ENCODE measurements at places on chromosomes 2 and 18. TPM values are rescaled to one million over a fixed set of nuclear protein-coding genes. Genes with fewer than 3 reads are reported as not detected.

The OTOS gene
- polyA plus RNA-seq = not detected

The TSN gene
- polyA plus RNA-seq = 57.3 TPM

The EPB41L3 gene
- polyA plus RNA-seq = 316 TPM

The GAL3ST2 gene
- not detected for polyA plus RNA-seq

The DIPK1C gene
- not detected for polyA plus RNA-seq

The HTR2B gene
- 0.41 TPM for polyA plus RNA-seq

The ANKRD44 gene
- polyA plus RNA-seq = 3.5 TPM

DNA sequence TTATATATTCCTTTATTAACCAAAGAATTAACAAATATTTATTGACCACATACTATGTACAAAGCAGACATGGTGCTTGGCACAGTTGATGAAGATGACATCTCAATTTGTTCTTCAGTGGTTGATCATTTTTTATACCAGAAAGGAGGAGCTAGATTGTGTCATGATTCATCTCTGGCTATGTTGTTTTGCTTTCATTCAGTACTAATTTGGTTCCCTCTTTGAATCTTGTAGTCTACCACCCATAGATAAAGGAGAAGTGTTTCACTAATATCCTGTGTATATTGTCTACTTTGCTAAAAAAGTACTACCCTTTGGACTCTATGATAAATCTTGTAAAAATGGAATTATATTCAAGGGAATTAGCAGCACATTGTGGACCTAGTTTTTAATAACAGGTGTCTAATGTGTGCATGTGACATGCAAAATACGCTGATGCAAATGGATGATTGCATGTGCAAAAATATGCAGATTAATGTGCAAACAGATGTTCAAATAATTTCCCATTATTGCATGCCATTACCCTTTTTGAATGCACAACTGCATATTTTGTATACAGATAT, 313.2 kb upstream of the ZEB2 start:
- H3K4me3 ChIP-seq = no peak overlapping the region
- no peak for DNase-seq
- no peaks in the 10 kb centered on the region for H3K4me1 ChIP-seq
- H3K27ac ChIP-seq = no peak overlapping the region
- H3K36me3 ChIP-seq = no peaks in the 10 kb centered on the region
- H3K27me3 ChIP-seq = no peaks in the 10 kb centered on the region

GRCh38 chr2:183359867-183360266, 235.6 kb downstream of the NUP35 start:
- H3K36me3 ChIP-seq = no peaks in the 10 kb centered on the region
- H3K27ac ChIP-seq = no peak overlapping the region
- H3K27me3 ChIP-seq = no peaks in the 10 kb centered on the region
- no peak overlapping the region for H3K4me3 ChIP-seq

DNA sequence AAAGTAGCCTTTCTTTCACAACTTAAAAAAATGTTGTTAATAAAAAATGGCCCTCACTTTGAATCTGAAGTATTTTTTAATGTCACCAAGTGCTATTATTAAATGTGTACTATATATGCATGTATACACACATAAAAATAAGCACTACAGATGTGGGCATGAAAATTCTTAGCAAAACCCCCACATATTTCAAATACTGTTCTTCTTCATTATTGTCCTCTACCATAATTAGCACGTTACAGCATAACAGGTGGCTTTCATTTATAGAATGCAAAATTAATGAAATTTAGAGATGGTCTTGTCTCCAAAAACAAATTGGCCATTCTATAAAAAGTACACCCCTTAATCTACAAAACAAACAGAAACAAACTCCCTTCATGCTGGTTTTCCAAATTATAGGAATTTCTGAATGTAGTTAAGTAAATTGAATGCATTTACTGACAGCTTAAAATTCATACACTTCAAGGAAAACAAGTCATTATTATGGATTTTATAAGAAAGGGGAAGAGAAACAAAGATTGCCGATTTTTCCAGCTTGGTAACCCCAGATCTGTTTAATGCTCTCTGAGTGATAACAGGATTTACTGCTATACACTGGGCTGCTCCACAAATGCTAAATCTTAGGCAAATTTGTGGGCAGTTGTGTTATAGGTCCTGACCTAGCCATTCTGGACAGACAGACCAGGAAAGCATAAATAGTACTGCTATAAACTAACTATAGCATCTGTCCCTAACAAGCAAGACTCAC, 67.2 kb downstream of the SPRED2 start:
- peaks cover 1% of the 10 kb centered on the region for H3K4me1 ChIP-seq
- no peak overlapping the region for H3K27ac ChIP-seq
- no peak overlapping the region for H3K4me3 ChIP-seq
- H3K36me3 ChIP-seq = no peaks in the 10 kb centered on the region

- H3K27me3 ChIP-seq = peaks cover 40% of the 10 kb centered on the region
- no peak overlapping the region for H3K4me3 ChIP-seq
- no peaks in the 10 kb centered on the region for H3K4me1 ChIP-seq
- H3K27ac ChIP-seq = no peak overlapping the region
Observed at GRCh38 chr2:607709-608108, 69.5 kb downstream of the TMEM18 start.

DNA sequence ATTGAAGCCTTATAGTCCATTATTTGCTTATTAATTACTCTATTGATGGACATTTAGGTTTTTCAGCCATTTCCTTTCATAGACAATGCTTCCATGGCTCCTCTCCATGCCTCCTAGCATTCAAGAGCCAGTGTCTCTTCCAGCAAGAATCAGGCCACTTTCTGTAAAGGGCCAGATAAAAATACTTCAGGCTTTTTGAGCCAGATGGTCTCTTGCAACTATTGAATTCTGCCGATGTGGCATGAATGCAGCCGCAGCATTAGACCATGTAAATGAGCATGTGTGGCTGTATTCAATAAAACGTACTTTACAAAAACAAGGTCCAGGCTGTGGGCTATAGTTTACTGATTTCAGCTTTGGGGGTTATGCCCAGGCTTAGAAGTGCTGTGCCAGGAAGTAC, 38.5 kb downstream of the TRAF3IP1 start:
- DNase-seq = no peak
- no peak overlapping the region for H3K27ac ChIP-seq
- no peaks in the 10 kb centered on the region for H3K4me1 ChIP-seq
- H3K36me3 ChIP-seq = peaks cover 5% of the 10 kb centered on the region
- no peak overlapping the region for H3K4me3 ChIP-seq

DNA sequence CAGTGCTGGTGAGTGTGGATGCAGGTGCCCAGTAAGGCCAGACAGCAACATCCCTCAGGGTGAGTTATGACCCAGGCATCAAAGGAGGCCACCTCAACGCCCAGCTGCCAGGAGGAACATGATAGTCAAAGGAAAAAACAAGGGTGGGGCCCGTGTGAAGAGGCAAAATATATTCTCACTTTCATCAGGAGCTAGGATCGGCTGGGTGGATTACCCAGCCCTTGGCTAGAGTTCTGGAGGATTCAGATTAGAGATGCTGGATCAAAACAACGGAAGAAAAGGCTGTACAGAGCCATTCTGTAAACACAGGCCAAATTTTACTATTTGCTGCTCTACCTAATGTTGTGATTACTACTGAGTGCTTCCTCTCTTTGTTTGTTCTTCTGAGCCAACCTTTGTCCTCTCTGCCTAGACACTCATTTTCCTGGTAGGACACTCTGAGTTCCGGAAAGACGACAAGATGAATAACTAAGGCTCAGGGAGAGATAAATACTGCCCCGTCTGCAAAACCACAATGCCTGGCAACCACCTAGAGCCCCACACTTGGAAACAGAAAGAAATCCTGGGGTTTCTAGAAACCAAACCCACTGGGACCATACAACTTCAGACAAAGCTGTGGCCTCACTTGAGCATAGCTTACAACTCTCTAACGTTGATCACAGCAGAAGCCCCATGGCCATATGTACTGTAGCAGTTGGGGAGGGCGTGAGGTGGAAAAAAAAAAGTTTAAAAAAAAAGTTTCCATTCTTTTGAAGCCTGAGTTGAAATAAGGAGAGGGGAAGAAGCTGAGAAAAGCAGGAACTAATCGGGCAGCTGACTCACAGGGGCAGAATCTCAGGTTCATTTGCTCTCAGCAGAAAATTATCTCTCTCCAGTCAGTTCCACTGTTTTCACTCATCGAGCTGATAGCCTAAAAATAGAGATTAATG, 17.8 kb upstream of the PMAIP1 start:
- peak; percentile 67 for DNase-seq
- H3K27ac ChIP-seq = peak overlapping the region; percentile 71
- H3K4me1 ChIP-seq = peaks cover 18% of the 10 kb centered on the region
- H3K36me3 ChIP-seq = no peaks in the 10 kb centered on the region
- no peaks in the 10 kb centered on the region for H3K27me3 ChIP-seq

- H3K27ac ChIP-seq = no peak overlapping the region
- no peak for DNase-seq
- H3K27me3 ChIP-seq = no peaks in the 10 kb centered on the region
- H3K36me3 ChIP-seq = no peaks in the 10 kb centered on the region
- H3K4me3 ChIP-seq = no peak overlapping the region
Observed at GRCh38 chr18:60975420-60975819, 357.8 kb upstream of the CDH20 start.

- peaks cover 100% of the 10 kb centered on the region for H3K27me3 ChIP-seq
- no peaks in the 10 kb centered on the region for H3K4me1 ChIP-seq
Observed at GRCh38 chr2:63055226-63056106, 4.8 kb downstream of the OTX1 start.

- peak; percentile 35 for DNase-seq
- H3K27me3 ChIP-seq = no peaks in the 10 kb centered on the region
- no peak overlapping the region for H3K27ac ChIP-seq
- H3K36me3 ChIP-seq = no peaks in the 10 kb centered on the region
Observed at GRCh38 chr2:61689568-61689967, 151.4 kb upstream of the XPO1 start.

- H3K4me3 ChIP-seq = no peak overlapping the region
- no peak for DNase-seq
- peaks cover 43% of the 10 kb centered on the region for H3K36me3 ChIP-seq
- H3K4me1 ChIP-seq = no peaks in the 10 kb centered on the region
- H3K27ac ChIP-seq = peak overlapping the region; percentile 4
- no peaks in the 10 kb centered on the region for H3K27me3 ChIP-seq
Observed at GRCh38 chr2:71409611-71410010, 43.8 kb upstream of the DYSF start.

DNA sequence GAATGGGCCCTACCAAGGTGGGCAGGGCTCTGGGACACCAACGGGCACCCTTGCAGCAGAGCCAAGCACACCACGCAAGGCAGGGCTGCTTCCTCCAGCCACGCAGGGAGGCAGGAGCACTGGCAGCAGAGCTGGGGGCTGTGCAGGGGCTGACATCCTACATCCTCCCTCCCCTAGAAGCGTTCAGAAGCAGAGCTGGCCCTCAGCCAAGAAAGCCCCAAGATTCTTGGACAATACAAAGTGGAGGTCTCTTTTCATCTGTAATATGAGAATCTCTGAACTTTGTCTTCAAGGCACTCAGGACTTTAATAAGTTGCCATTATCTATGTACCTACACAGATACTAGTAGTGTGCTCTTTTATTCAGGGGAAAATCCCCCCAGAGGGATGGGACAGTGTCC, 128.1 kb upstream of the AGAP1 start:
- DNase-seq = no peak
- H3K27ac ChIP-seq = no peak overlapping the region
- H3K36me3 ChIP-seq = no peaks in the 10 kb centered on the region
- peaks cover 9% of the 10 kb centered on the region for H3K27me3 ChIP-seq

DNA sequence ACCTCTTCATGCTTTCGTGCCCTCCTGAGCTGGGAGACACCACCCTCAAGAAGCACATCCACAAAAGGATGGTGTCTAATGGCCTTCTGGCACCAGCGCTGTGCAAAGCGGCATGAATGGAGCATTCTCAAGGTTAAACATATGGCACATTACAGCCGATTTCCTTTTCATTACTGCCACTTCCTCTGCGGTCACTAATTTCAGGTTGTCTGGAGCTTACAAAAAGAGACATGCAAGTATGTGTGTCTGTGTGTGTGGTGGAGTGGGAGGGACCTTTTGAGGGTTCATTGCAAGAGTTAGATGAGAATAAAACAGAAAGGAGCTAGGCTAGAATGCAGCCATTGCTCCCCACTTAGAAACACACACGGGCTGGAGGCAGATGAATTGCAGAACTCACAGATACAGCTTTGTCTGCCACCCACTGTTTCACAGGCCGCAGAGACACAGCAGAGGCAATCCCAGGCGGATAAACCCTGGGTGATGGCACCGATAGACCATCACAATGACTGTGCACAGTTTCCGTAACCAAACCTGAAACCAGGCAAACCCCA, 76.0 kb downstream of the TGIF1 start:
- no peaks in the 10 kb centered on the region for H3K36me3 ChIP-seq
- peak; percentile 36 for DNase-seq
- no peak overlapping the region for H3K4me3 ChIP-seq
- peaks cover 17% of the 10 kb centered on the region for H3K4me1 ChIP-seq
- H3K27ac ChIP-seq = peak overlapping the region; percentile 65

- peaks cover 5% of the 10 kb centered on the region for H3K4me1 ChIP-seq
- no peaks in the 10 kb centered on the region for H3K36me3 ChIP-seq
- peaks cover 100% of the 10 kb centered on the region for H3K27me3 ChIP-seq
- DNase-seq = no peak
- H3K4me3 ChIP-seq = no peak overlapping the region
- no peak overlapping the region for H3K27ac ChIP-seq
Observed at GRCh38 chr2:118842661-118843482, 4.6 kb downstream of the EN1 start.

- no peak for DNase-seq
- H3K27me3 ChIP-seq = no peaks in the 10 kb centered on the region
- H3K36me3 ChIP-seq = no peaks in the 10 kb centered on the region
- no peak overlapping the region for H3K4me3 ChIP-seq
Observed at GRCh38 chr2:191703079-191703725, 25.3 kb downstream of the NABP1 start.

DNA sequence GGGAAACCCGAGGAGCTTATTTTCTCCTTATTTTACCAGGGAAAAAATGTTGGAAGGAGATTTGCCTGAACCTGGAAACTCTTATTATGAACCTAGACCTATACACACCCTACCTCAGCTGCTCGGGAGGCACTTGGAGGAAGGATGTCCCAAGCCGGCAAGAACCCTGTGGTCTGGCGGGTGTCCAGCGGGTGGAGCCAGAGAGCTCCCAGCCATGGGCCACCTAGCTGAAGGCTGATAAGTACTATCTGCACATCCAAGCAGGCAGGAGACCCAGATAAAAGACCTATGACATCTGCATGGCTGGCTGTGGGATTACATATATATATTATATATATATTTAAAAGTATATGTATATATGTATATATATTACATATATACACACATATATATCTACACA, 1.1 kb upstream of the SLC14A1 start:
- no peak overlapping the region for H3K27ac ChIP-seq
- no peaks in the 10 kb centered on the region for H3K4me1 ChIP-seq
- no peak overlapping the region for H3K4me3 ChIP-seq
- H3K27me3 ChIP-seq = peaks cover 15% of the 10 kb centered on the region

DNA sequence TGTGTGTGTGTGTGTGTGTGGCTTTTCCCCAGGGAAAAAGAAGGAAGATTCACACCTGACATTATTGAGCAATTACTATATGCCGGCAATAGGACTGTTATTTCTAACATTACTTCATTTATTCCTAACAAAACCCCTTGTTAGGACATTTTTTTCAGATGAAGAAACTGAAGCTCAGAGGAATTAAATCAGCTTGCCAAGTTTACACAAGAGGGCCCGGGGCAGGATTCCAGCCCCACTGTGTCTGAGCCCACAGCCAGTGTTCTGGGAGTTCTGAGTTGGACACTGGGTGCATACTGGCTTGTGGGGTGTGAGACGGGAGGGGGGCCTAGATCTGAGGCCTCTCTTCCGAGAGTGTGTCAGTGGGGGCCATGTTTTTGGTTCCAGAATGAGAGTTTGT, 9.9 kb downstream of the TOGARAM2 start:
- H3K4me1 ChIP-seq = no peaks in the 10 kb centered on the region
- H3K4me3 ChIP-seq = no peak overlapping the region
- DNase-seq = peak; percentile 67
- no peaks in the 10 kb centered on the region for H3K36me3 ChIP-seq

- no peak overlapping the region for H3K27ac ChIP-seq
- no peaks in the 10 kb centered on the region for H3K36me3 ChIP-seq
Observed at GRCh38 chr2:182625814-182626213, 90.2 kb upstream of the DNAJC10 start.
